DMS 273 treated with DMSO at 0.1 percent for 48 hours (cell line): ENCODE measurements at places on chromosomes 6 and 20.

DNA sequence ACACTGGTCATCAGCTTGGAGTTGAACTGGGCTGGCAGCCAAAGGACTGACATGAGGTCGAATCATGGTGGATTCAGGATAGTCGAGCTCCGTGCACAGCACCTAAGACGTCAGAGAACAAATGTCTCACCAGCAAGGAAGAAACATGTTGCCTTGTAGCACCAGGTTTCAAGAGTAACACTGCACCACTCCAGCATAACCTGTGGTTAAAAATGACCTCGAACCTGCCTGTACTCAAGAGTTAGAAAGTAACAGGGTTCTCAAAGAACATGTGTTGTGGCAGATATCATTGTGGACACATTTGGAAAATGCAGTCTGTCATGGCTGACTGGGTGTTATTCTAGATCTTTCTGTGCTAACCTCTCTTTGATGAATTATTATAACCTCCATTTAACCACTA lies 511.6 kb downstream of the CDH26 start:
- no peak for DNase-seq

DNA sequence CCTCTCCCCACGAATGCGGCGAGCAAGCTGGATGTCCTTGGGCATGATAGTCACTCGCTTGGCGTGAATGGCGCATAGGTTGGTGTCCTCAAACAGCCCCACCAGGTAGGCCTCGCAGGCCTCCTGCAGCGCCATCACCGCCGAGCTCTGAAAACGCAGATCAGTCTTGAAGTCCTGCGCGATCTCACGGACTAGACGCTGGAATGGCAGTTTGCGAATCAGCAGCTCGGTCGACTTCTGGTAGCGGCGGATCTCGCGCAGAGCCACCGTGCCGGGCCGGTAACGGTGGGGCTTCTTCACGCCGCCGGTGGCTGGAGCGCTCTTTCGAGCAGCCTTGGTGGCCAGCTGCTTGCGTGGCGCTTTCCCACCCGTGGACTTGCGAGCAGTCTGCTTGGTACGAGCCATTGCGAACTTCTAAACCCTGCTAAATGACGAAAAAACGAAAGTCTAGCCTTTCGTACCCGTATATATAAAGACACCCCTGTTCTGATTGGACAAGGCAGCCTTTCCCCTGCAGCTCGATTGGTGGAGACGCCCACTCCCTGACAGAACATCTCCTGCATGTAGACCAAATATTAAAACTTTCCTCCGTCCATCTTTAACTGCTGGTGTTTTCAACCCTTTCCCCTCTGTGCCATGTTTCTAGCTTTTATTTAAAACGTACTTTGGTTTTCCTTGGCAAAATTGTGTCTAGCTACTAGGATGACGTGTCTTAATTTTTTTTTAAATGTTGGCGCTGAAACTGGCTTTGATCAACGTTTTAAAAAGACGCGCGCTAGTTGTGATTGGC lies 109.8 kb downstream of the HFE start:
- peak; percentile 76 for DNase-seq

GRCh38 chr6:142550310-142551063 lies 248.7 kb downstream of the ADGRG6 start:
- no peak for DNase-seq

GRCh38 chr6:128567029-128567428 lies 46.6 kb upstream of the PTPRK start:
- no peak for DNase-seq

DNA sequence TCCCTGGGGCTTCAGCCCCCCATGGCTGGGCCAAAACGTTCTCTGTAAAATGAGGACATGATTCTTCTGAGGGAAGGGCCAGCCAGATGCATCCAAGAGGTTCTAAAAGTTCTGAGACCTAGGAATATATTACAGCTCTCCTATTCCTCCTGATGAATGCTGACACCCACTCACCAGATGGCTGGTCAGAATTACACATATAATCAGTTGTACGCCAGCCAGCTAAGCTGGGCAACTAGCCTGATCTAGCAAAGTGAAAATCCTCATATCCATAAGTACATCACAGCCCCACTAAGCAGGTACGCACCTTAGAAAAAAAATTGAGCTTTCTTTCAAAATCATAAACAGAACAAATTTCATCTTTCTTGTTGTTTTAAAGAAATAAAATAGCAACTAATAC lies 34.8 kb downstream of the C6orf118 start:
- DNase-seq, result no peak

DNA sequence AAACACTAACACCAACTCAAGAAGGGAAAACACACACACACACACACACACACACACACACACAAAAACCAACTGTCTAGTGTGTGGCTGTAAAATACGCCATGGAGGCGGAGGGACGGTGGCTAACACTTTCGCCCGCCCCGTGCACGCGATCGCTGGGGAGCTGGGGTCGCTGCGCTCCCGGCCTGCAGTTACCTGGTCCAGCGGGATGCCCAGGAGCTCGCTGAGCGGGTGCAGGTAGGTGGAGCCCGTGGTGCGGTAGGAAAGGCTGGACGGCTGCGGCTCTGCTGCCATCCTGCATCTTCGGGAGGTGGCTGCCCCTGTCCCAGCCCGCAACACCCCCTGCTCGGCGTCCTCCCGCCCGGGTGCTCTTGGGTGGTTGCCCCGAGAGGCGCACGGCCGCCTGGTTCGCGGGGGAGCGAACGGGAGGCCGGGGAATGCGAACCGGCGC lies 303 bp downstream of the MBOAT1 start:
- no peak for DNase-seq

GRCh38 chr6:139372326-139373153 lies 1.9 kb downstream of the CITED2 start:
- DNase-seq, result no peak

- no peak for DNase-seq
Measured at GRCh38 chr6:110708295-110708950, 106.8 kb downstream of the CDK19 start.

- peak; percentile 41 for DNase-seq
Measured at GRCh38 chr6:43509984-43510826, at the start of gene LRRC73. LRRC73 (minus strand) TSS chr6:43510346; CDS start chr6:43509785, 561 bp downstream.

DNA sequence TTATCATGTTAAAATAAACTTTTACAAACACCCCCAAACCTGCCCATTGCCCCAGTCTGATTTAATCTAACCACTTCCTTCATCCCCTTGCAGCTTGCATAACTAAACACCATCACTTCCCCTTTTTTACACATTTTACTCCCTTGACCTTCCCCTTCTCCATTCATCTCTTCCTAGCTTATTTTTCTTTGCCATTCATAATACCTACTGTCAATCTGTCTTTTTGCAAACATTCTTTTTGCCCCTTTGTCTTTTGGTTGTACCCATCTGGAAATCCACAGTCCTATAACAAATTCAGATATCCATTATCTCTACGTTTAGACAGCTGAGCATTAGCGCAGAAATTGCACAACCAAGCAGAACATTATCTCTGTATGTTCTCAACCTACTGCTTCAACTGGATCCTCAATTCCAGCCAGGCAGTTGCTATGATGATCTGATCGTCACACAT lies 51.2 kb downstream of the C6orf52 start:
- DNase-seq, result no peak
